Retina (tissue), 1 donor: ENCODE measurements at places on chromosomes 6 and 20.

GRCh38 chr6:136036071-136036380, 184.5 kb downstream of the PDE7B start:
- DNase-seq: no peak

DNA sequence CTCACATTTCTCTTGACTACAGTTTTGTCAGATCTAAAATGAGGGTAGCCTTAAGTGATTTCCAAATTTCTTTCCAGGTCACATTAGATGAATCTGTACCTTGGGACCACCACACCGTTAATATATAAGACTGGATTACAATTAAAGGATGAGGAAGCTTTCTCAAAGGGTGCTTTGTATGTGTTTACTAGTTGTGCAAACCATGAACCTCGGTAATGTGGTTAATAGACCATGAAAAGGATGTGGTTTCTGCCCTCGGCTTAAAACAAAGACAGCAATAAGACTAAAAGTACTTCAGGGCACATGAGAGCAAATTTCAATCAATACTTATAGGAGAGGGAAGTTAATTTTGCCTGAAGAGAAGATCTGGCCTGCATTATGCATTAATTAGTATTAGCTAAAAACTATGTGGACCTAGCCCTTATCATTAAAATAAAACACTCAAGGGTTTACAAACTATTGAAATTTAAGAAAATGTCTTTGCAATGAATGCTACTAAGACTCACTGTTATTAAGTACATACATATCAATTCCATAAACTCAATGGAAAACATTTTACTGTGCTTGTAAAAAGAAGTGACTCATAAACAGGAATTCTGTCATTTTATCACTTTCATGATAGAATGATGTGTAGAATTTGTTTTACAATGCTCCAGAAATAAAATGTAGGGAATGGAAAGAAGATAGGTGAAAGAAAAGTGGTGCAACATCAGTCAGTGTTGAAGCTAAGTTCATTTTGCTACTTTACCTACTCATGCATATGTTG, 936 bp upstream of the TMX4 start:
- peak; percentile 44 for DNase-seq

GRCh38 chr6:158653577-158654354, 3.9 kb downstream of the SYTL3 start:
- DNase-seq: no peak

DNA sequence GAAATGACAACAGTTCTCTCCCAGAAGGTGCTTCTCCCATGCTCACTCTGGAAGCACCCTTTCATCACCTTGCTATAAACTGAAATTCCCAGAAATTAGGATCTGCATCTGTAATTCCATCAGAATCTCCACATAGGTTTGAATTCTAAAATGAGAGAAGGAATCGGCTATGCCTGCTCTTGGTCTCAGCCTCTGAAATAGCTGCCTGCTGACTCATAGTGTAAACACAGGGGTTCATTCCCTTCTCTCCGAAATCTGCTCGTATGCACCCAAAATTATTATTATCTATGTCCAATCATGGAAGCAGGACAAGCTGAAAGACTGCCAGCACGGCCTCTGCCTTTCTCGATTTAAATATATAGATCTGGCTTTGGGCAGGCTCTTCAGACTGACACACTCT, 74.6 kb upstream of the TAB2 start:
- no peak for DNase-seq

- no peak for DNase-seq
Observed at GRCh38 chr6:17865243-17865642, 122.2 kb downstream of the KIF13A start.

DNA sequence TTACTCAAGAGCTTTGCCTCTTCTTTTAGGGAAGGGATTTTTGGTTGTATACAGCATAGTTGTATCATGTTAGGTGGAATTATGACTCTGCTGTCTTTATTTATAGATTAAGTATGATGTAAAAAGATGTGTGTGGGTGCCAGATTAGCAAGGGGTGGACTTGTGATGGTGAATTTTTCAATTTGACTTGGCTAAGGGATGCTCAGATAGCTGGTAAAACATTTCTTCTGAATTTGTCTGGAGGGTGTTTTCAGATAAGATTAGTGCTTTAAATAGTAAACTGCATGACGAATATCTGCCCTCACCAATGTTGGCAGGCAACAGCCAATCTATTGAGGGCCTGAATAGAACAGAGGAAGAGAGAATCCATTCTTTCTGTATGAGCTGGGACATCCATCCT, 173.3 kb upstream of the TNFAIP3 start:
- no peak for DNase-seq

- no peak for DNase-seq
Observed at GRCh38 chr20:21136015-21136732, 10.3 kb downstream of the KIZ start.

DNA sequence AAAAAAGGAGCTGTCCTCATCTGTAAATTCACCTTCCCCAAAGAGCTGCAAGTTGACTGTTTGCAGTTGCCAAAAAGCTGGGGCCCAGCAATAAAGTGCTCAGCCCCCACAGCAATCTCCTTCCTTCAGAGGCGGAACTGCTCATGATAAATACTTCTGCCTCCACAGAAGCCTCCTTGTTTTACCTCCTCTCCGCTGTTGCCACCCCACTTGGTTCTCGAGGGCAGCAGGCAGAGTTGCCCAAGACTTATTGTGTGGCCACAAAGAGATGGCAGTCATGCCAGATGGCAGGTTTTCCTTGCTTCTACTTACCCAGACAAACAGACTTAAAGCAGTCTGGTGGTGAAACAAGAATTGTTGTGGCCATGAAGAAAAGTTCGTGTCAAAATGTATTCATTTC, 66.3 kb downstream of the SLX4IP start:
- no peak for DNase-seq

- DNase-seq: no peak
Observed at GRCh38 chr6:166670894-166671293, 43.8 kb upstream of the RPS6KA2 start.

- DNase-seq: no peak
Observed at GRCh38 chr20:41627001-41627495, 8.9 kb upstream of the CHD6 start.

GRCh38 chr6:42784717-42785498, 3.1 kb downstream of the BICRAL start:
- DNase-seq: no peak

DNA sequence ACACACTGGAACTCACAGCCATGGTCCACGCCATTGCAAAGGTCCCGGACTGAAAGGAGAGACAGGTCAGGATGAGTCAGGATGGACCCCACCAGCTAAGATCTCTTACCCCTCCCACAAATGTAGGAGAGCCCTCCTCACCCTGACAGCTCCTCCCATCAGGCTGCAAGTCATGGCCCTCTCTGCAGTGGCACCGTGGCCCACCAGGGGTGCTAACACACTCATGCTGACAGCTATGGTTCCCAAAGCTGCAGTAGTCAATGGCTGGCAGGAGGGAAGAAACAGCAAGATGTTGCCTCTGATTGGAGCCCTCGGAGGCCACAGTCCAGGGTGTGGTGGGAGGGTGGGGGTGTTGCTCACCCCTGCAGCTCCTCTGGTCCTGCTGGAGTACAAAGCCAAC, 5.7 kb upstream of the RBPJL start:
- DNase-seq: no peak

DNA sequence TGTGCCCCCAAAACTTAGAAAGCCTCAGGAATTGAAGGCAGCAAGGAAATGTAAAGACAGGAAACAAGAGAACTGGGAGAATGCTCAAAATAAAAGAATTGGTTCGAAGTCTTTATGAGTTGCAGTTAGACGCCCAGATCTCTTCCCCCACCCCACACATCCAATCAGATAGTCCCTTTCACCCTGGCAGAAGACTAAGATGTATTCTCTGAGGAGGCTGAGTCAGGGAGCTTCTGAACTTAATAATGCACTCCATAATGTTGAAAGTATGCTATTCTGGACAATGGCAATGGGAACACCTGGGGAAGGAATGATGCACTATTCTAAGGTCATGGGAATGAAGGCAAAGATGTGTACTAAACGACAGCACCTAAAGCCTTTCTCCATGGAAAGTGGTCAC, 173.6 kb downstream of the MTFR2 start:
- DNase-seq: no peak

DNA sequence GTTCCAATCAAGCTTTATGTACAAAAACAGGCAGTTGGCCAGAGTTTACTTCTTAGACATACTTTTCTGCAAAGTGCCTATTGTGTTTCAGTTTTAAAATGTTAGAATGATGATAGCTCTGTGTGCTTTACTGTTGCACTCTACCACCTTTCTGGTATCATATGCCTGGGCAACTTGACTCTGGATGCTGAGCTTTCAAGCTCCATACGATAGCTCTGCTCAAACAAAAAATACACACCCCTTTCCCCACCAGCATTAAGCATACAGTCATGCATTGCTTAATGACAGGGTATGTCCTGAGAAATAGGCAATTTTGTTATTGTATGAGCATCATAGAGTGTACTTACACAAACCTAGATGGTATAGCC, 123.1 kb downstream of the RCAN2 start:
- DNase-seq: no peak

DNA sequence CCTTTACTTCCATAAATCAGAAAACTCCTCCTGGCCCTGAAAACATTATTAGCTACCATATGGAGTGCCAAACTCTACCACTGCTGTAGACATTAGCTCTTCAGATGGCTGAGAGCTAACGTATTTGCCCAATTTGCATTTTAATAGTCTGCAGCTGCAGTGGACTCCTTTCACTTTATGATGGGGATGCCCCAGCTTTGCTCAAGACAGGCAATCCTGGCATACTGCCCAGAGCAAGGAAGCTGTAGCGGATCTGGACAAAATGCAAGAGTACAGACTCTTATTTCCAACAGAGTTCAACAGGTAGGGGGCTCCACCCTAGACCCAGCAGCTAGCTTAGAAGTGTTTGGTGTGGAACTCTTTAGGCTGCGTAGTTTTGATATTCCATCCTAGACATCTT, 246.7 kb downstream of the FOXC1 start:
- DNase-seq: no peak

- peak; percentile 61 for DNase-seq
Observed at GRCh38 chr6:42450477-42451332, 1.0 kb downstream of the TRERF1 start.

GRCh38 chr20:5024982-5025381, 23.7 kb upstream of the SLC23A2 start:
- DNase-seq: no peak

GRCh38 chr6:150881911-150882481, 16.5 kb downstream of the MTHFD1L start:
- peak; percentile 49 for DNase-seq

DNA sequence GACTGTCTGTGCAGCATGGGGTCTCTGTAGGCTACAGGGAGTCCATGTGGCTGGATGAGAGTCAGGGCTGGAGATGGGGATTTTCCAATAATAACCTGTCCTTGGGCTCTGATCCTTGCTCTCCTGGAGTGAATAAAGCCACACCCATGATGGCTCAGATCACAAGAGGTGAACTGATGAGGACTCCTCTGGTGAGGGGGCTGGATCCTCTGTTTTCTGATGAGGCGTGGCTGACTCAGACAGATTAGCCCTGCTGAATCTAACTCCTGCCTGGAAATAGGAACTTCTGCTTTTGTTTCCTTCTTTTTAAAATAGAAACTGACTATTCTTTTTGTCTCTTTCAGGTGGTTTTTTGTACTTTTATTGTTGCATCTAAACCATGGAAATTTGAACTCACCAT, 27.0 kb downstream of the CST9L start:
- DNase-seq: no peak

DNA sequence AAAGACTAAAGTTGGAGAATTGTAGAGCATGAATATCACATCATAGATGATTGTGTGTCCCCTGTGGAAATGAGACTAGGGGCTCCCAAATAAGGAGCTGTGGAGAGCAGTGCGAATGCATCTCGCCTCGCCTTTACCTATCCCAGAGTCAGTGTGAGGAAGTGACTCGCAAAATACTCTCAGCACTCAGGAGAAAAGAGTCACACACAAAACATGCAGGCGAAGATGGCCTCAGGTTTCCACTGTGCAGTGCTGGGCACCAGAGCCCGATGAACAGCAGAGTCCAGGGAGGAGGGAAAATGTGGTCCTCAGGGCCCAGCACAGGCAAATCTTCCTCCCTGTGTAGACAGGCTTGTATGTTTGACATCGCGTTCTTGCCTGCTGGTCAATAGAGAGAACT, 126.5 kb upstream of the AFDN start:
- no peak for DNase-seq

DNA sequence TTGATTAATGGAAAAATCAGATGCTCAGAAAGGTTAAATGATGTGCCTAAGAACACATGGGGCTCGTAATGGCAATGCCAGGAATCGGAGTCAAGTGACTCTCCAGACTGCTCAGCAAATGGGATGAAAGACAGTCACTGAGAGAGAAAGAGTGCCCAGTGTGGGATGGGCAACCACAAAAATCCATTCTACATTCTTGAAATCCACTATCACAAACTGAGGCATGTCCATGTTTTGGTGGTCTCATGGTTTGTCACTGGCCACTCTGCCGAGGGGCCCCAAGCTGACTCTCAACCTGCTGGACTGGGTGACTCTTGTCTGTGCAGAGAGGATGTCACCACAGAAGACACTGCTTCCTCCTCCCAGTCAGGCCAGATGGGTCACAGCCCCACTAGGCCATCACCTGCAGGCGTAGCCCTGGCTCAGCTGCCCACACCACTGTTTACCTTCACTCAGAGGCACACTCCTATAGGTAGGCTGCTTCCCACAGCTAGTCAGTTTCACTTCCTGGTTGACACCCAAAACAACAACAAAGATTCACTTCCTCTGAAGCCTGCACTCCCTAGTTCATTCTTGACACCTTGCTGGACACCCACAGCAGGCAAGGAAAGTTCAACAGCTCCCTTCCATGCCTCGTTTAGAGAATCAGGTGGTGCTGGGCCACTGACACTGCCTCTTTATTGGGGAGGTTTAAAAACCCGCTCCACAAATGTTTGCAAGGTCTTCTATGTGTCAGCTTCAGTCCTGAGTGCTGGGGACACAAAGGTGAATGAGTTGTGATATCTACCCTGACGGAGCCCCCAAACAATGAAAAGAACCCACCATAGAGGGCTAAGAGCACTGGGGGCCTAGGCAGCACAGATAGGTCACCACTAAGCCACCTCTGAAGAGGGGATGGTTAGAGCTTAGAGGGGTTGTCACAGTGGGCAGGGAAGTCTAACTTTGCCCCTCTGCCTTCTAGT, 21.7 kb downstream of the MAP1LC3A start:
- no peak for DNase-seq

DNA sequence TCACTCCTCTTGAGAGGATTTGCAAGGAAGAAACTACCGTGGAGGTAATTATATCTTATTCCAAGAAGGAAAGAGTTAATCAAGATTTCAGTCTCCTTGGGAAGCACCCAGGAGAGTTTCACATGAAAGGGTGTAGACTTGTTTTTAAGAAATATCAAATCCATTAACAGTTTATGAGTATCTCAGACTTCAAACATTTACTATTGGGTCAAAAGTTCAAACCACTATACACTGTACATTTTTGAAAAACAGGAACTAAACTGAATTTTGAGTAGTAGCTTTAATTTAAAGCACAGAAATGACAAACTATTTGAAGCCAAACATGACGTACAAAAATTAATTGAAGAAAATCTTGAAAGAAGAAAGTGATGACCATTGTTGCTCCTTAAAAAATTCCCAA, 164.0 kb downstream of the FOXC1 start:
- no peak for DNase-seq

DNA sequence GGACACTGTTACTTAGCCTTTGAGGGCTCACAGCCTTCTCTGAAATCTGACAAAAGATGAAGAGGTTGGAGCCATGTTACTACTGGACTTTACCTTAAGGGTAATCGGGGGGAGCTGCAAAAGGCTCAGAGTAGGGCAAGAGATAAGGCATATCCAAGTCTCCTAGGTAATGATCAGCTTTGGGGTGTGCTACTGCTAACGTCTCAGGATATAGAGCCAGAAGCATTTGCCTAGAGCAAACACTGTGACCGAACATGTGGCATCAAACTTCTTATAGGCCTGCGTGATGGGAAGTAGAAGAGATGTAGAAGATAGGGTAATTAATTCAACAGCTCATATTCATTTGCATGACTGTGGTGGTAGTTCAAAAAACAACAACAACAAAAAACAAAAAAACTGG, 11.1 kb downstream of the UBE2V1 start:
- DNase-seq: no peak
